Activated naive CD4-positive, alpha-beta T cell (primary cell): ENCODE measurements at places on chromosomes 11 and 22.

GRCh38 chr22:24803064-24803542, 2.9 kb upstream of the SGSM1 start:
- peak; percentile 40 for DNase-seq

DNA sequence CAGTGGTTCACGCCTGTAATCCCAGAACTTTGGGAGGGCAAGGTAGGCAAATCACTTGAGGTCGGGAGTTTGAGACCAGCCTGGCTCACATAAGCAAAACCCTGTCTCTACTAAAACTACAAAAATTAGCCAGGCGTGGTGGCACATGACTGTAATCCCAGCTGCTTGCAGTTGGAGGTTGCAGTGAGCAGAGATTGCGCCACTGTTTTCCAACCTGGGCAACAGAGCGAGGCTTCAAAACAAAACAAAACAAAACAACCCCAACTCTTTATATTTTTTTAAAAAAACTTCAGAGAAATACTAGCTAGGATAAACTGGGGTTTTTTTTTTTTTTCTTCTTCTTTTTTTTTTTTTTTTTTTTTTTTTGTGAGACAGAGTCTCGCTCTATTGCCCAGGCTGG, 31.8 kb upstream of the RAPSN start:
- DNase-seq, result no peak

GRCh38 chr11:10413268-10413667, 41.8 kb upstream of the AMPD3 start:
- DNase-seq, result peak; percentile 35

DNA sequence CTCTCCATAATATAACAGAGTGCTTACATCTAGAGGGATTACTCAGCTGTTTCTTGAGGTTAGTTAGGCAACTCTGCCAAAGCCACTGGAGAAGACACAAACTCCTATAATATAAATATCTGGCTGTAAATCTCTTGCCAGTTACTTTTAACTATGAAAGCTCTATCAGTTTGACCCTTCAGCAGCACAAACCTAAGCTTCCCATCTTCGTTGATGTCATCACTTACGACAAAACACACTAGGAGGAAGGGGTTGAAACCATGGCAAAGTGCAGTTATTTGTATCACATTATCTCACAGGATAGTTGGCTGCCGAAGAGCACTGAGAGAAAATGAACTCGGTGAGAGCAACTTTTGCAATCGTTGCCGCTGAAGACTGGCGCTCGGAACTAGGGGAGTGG, 922.1 kb downstream of the OPCML start:
- no peak for DNase-seq

DNA sequence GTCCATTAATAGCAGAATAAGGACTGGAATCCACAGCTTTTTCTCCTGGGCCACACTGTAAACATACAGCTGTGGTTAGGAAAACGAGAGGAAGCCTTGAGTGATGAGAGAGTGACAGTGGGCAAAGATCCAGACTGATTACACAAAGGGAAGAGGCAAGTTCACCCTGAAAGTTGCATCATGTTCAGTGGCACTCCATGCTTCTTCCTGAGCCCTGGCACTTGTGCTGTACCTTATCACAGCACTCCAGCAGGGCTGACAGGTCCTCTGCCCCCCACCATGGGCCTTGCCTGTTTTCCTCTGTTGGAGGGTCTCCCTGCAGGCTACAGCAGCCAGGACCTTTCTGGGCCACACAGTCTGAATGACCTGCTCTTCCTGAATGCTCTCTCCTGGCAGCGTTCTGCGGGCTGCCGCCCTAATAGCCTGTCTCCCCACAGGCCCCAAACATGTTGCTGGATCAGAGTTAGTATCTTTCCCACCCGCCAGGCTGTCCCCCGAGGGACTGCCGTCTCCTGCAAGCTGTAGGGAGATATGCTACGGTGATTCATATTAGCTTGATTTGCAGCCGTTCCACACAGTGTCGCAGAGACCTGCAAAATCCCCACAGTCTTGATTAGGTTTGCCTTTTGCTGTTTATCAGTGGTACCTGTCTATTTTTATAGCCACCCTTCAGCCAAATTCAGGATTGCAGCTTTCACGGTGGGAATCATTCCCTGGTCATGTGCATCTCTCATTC, 60.2 kb downstream of the NTM start:
- no peak for DNase-seq

DNA sequence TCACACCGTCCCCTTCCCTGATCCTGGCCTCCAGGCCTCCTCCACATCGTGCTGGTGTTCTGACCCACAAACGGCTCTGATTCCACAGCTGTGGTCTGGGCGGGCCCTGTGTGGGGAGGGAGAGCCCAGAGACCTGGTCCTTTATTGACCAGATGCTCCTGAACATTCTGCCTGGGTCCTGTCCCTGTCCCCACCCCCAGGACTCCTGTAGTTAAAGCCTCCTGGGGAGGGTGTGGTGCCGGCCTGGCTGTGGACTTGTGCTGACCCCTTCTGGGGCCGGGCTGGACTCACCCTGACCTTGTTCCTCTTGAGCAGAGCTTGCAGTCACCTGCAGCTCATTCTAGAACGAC, 128.7 kb downstream of the CTTN start:
- DNase-seq, result no peak

DNA sequence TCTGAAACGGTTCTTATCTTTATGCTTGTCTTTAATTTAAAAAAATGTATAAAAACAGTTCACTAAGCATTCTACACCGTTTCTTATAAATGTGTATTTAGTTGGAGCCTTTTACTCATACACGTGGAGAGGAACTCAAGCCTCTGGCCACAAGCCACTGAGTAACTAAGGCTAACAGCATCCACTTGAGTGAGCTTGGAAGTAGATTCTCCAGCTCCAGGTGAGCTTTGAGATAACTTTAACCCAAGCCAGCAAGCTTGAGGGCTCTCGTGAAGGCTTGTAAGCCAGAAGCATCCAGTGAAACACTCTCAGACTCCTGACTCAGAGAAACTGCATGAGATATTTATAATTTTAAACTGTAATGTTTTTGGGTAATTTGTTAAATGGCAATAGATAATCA, 82.6 kb downstream of the ARHGAP20 start:
- no peak for DNase-seq

GRCh38 chr11:45147891-45148675, 1.6 kb downstream of the PRDM11 start:
- no peak for DNase-seq

DNA sequence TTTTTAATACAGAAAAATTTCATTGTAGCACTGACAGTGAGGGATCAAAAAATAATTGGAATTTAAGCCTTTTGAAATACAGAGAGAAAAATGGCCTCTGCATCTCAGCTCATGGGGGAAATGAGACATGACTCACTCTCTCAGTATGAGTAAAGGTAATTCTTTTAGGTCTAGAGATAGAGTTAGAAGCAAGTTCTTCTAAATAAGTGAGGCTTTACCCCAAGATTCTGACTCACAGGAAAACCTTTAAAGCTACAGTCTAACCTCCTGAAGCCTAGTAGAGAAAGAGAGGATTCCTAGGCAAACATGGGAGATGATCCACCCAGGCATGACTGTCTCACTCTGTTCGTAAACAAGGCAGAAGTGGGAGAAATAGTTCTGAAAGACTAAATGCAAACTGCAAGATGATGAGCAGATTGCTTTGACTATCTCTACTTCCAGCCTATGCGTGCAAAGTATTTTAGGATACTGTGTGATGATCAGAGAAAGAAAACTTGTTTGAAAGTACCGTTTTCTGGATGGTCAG, 1003.3 kb upstream of the CCDC90B start:
- no peak for DNase-seq

DNA sequence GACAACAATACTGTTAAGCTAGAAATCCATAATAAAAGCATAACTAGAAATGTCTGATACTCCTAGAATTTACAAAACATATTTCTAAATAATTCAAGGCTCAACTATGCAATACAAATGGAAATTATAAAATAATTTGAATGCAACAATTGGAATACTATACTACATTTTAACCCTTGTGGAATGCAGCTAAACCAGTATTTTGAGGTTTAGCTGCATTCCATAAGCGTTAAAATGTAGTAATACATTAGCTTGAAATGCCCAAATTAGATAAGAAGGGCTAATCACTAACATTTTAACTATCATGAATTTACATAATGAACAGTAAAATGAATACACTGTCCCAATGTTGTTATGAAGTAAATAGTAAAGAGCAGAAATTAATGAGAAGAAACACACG, 617.2 kb upstream of the CHORDC1 start:
- no peak for DNase-seq

DNA sequence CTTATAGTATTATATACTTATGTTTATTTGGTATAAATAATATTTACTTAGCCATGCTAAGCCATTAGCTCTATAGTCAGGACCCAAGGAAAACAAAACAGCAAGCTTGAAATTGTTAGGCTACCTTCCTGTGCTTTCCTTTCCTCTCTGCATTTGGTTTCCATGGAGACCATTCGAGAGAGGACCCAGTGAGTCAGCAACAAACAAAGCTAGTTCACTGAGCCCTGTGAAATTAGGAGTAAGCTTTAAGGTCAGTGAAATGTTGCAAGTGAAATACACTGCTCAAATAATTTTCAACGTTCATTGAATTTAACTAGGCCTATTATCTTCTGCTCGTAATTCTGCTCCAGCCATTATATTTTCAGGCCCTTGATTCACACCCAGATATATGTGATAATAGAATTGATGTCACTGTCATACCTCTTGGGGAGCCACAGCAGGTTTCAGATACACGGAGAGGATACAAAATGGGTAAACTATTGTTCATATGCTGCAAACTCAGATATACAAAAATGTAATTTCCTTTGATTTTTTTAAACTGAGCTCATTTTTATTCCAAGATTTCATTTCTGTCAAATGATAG, 9.1 kb upstream of the OR10D3 start:
- no peak for DNase-seq

- DNase-seq, result no peak
Measured at GRCh38 chr11:33643167-33643824, 57.3 kb downstream of the C11orf91 start.

- no peak for DNase-seq
Measured at GRCh38 chr11:29343465-29344333, 673.1 kb downstream of the KCNA4 start.

- DNase-seq, result no peak
Measured at GRCh38 chr11:88275636-88276035, 61.9 kb downstream of the CTSC start.

DNA sequence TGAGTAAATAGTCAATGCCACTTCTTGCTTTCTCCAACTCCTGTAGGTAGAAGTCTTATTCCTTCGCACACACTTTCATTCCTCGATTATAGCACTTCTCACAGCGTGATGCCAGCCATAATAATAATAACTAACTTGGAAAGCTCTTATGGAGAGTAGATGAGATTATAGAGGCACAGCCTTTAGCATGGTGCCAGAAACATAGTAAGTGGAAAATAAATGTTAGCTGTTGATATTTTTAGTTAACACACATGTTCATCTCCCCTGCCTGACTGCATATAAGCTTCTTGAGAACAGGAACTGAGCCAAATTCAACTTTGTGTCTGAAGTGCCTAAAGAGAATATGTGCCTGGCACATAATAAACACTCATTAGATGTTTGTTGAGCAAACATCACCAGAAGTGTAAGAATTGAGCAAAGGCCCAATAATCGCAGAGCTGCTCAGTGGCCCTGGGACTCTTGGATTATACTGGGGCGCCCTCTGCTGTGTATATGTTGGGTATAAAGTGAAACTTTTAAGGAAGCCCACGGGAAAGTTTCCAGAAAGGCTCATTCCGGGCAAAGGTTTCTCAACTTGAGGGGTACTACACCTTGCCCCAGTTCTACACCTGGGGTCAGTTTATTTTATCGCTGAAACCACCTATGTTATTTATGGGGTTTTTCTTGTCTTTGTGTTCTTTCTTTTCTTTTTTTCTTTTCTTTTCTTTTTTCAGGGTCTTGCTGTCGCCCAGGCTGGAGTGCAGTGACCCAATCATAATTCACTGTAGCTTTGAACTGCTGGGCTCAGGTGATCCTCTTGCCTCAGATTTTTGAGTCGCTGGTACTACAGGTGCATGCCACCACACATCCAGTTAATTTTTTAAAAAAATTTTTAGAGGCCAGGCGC, 22.3 kb downstream of the SLN start:
- no peak for DNase-seq
